Right lobe of liver (tissue), 6 donors: ENCODE measurements at places on chromosomes 3 and 15.

DNA sequence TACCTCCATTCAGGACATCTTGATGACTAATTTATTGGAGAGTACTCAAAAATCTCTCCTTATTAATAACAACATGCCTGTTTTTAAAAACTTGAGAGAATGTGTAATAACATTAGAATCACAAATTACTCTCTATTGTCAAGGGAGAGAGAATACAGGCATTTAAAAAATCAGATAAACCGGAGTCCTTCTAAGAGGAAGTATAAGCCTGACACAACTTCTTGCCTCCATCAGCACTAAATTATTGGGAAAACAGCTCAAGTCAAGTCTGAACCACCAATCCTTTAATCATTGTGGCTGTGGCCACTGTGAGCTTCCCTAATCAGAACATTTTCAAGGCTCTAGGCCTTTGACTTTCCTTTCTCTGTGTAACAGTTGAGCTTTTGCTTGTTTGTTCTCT lies 38.0 kb downstream of the SSR3 start:
- no peak overlapping the region for H3K27ac ChIP-seq
- H3K4me3 ChIP-seq: no peak overlapping the region
- no peaks in the 10 kb centered on the region for H3K4me1 ChIP-seq
- no peaks in the 10 kb centered on the region for H3K27me3 ChIP-seq
- no peaks in the 10 kb centered on the region for H3K36me3 ChIP-seq

- H3K4me1 ChIP-seq: no peaks in the 10 kb centered on the region
- H3K4me3 ChIP-seq: no peak overlapping the region
- no peaks in the 10 kb centered on the region for H3K36me3 ChIP-seq
- no peak for DNase-seq
- H3K27ac ChIP-seq: no peak overlapping the region
Measured at GRCh38 chr3:54733106-54734006, 194.5 kb downstream of the LRTM1 start.

- no peaks in the 10 kb centered on the region for H3K36me3 ChIP-seq
- no peaks in the 10 kb centered on the region for H3K4me1 ChIP-seq
- DNase-seq: no peak
- no peak overlapping the region for H3K4me3 ChIP-seq
- no peaks in the 10 kb centered on the region for H3K27me3 ChIP-seq
Measured at GRCh38 chr3:64977308-64978100, 289.7 kb upstream of the ADAMTS9 start.

DNA sequence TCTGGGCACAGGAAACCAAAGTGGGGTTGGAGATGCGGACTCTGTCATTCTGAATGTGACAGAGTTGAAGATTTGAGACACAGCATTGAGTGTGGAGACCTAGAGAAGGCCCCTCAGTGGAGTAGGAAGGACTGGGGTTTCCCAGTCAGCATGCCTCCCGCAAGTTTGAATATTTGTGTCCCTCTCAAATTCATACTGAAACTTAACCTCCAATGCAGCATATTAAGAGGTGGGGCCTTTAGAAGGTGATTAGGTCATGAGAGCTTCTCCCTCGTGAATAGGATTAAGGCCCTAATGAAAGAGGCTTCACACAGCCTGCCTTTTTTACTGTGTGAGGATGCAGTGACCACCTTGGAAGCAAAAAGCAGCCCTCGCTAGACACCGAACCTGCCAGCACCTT lies 8.0 kb downstream of the HDDC3 start:
- no peak overlapping the region for H3K4me3 ChIP-seq
- no peak for DNase-seq
- H3K27ac ChIP-seq: no peak overlapping the region
- H3K27me3 ChIP-seq: no peaks in the 10 kb centered on the region
- peaks cover 20% of the 10 kb centered on the region for H3K36me3 ChIP-seq

- H3K36me3 ChIP-seq: no peaks in the 10 kb centered on the region
- no peak overlapping the region for H3K4me3 ChIP-seq
- no peaks in the 10 kb centered on the region for H3K4me1 ChIP-seq
- DNase-seq: no peak
- no peak overlapping the region for H3K27ac ChIP-seq
Measured at GRCh38 chr15:71096676-71097075, 18.6 kb upstream of the THSD4 start.

GRCh38 chr3:49805367-49805782 lies 2.3 kb downstream of the INKA1 start:
- H3K4me1 ChIP-seq: peaks cover 12% of the 10 kb centered on the region
- H3K27ac ChIP-seq: peak overlapping the region; percentile 83
- H3K4me3 ChIP-seq: no peak overlapping the region
- no peaks in the 10 kb centered on the region for H3K27me3 ChIP-seq
- H3K36me3 ChIP-seq: no peaks in the 10 kb centered on the region

DNA sequence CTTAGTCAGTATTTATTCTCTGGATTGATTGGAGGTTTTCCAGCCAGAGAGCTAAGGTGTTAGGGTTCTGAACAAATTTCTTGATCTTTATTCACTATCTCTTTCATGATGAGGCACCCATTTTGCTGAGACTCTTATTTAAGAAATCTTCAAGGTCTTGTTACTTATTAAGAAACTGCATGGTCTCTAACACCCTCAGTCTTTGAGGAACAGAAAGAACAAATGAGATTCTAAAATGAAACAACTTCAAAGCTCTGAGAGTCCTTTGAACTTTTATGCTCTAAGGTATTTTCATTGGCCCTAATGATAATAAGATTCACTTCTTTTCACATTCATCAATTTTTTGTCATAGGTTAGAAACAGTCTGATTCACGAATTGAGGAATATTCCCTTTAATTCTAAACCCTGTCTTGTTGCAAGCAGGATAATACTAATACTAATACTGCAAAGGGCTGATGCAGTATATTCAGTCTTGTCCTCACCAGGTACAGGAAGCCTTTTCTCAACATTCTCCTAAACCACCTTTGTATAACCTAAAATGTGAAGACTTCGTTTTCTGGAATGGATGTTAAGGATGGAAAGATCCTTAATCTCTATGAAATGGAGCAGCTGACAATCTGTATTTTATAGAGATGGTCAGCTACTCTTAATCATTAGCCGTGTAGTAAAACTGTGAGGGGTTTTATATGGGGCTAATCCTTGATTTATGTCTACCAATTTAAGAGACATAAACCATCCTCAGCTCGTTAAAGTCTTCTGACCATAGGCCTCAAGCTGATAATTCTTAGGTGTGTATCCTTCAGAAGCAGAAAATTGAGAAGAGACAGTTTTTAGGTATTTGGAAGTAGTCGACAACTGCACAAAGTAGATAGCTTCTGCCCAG lies 198.3 kb downstream of the OTOL1 start:
- DNase-seq: no peak
- H3K27me3 ChIP-seq: no peaks in the 10 kb centered on the region
- no peak overlapping the region for H3K4me3 ChIP-seq
- H3K36me3 ChIP-seq: no peaks in the 10 kb centered on the region
- no peak overlapping the region for H3K27ac ChIP-seq

DNA sequence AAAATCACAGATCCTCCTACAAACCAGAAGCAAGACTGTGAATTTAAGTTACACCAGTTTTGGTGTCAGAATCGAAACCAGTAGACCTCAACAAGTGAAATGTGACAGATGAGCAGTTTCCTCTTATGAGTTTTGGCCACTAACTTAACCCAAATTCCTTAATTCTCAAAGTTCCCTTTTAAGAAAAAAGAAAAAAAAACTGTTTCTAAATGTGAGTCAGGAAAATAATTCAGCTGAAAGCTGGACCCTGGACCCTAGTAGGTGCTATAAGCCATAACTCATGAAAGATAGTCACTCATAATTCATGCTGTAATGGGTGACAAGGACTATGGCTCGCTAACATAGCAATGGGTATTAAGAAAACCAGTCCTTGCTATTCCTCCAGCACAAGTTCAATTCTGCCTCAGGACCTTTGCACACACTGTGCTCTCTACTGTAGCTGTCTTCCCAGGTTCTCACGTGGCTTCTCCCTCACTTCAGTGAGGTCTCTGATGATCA lies 9.0 kb upstream of the THRB start:
- no peak for DNase-seq
- H3K4me3 ChIP-seq: no peak overlapping the region
- H3K27ac ChIP-seq: no peak overlapping the region
- H3K4me1 ChIP-seq: no peaks in the 10 kb centered on the region
- no peaks in the 10 kb centered on the region for H3K27me3 ChIP-seq
